ENCODE measurements at places on chromosomes 1 and 21.

- no peak for DNase-seq
Observed at GRCh38 chr1:225257081-225257480, 170.8 kb downstream of the LBR start.

DNA sequence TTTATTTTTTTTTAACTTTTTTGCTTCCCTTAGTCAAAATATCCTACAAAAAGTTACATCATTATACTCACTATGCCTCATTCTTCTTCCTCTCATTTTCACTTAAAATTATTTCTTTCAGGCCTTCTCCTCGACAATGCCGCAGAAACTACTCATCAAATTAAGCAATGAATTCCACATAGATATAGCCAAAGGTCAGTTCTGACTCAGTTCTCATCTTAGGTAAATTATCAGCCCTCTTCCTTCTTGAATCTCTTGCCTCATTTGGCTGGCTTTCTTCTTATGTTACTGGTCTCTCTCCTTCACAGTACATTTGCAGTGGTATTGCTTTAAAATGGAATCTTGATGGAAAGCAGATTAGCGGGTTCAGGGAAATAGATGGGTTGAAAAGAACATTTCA, 260.7 kb upstream of the BRINP3 start:
- no peak for DNase-seq

- DNase-seq = no peak
Observed at GRCh38 chr1:59128239-59128736, 168.6 kb upstream of the FGGY start.

GRCh38 chr1:25140073-25140797, 92.1 kb downstream of the SYF2 start:
- no peak for DNase-seq

GRCh38 chr1:193944454-193944853, 758.0 kb upstream of the B3GALT2 start:
- DNase-seq = no peak

DNA sequence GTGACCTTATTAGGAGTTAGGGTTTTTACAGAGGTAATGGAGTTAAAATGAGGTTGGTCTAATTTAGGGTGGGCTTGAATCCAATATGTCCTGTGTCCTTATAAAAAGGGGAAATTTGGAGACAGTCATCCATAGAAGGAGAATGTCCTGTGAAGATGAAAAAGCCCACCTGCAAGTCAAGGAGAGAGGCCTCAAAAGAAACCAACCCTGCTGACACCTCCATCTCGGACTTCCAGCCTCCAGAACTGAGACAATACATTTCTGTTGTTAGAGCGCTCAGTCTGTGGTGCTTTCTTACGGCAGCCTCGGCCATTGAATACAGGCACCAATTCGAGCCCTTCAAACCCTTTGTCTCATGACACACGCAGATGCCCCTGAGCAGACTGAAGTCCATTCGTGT, 43.8 kb downstream of the ACTA1 start:
- DNase-seq = no peak

GRCh38 chr1:42747125-42747524, 7.1 kb upstream of the CLDN19 start:
- DNase-seq = no peak

DNA sequence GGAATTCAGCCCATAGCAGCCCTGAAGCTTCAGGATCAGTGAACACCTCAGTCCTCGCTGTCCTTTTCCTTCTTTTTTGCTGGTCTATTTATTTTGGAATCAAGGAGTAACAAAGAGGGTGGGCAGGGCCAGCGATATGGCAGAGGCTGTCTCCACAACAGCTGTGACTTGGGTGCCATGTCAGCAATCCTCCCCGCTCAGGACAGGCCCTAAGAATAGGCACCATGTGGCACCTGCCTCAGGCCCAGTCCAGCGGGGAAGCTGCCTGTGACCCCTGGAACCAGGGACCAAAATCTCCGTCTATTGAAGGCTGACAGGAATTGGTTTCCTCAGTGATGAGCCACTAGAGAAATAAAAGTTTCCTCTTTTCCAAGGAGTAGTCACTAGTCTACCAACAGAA, 58.6 kb upstream of the TNR start:
- DNase-seq = no peak

- no peak for DNase-seq
Observed at GRCh38 chr1:207501071-207501470, 5.1 kb downstream of the CR1 start.

DNA sequence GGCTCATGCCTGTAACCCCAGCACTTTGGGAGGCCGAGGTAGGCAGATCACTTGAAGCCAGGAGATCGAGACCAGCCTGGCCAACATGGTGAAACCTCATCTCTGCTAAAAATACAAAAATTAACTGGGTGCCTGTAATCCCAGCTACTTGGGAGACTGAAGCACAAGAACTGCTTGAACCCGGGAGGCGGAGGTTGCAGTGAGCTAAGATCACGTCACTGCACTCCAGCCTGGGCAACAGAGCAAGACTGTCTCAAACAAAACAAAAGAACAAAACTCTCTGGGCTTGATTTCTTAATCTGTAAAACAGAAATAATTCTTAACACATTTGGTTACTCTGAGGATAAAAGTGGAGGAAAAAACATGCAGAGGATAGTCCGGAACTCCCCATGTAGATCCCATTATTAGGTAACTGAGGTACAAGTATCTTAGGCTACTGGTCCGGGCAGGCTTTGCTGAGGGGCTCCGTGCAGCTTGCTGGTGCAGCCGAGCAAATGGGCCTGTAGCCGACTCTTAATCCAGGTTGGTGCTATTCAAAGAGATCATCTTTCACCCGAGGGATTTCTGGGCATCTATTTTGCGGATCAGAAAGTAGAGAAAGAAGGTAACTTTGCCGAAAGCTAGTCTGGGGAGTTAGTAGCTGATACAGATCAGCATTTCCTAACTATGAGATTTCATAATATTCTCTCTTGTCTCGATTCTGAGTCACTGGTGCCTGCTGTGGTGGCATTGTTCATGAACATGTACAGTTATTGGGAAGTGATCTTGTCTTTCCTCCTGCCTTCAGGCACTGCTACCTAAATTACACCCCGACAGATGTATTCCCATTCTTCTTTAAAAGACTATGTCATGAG, 56.8 kb downstream of the NFIA start:
- no peak for DNase-seq

GRCh38 chr1:41192456-41193178, 49.5 kb downstream of the SCMH1 start:
- DNase-seq = no peak
